ENCODE measurements at places on chromosomes 13 and 19.

DNA sequence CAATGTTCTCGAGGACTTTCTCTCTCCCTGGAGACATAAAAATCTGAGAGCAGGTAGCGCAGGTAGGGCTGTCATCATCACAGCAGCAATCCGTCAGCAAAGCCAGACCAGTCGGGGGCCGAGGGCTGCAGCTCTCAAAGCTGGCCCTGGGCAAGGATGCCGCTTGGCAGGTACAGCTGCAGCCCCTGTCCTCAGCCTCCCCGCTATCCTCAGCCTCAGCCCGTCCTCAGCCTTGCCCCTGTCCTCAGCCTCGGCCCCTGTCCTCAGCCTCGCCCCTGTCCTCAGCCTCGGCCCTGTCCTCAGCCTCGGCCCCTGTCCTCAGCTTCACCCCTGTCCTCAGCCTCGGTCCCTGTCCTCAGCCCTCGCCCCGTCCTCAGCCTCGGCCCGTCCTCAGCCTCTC lies 10.9 kb downstream of the C13orf46 start:
- DNase-seq: no peak

- no peak for DNase-seq
These were observed 1544.6 kb downstream of the OLFM4 start for GRCh38 chr13:54573186-54573585.

- no peak for DNase-seq
These were observed 3.7 kb downstream of the GDF15 start for GRCh38 chr19:18389726-18390064.

DNA sequence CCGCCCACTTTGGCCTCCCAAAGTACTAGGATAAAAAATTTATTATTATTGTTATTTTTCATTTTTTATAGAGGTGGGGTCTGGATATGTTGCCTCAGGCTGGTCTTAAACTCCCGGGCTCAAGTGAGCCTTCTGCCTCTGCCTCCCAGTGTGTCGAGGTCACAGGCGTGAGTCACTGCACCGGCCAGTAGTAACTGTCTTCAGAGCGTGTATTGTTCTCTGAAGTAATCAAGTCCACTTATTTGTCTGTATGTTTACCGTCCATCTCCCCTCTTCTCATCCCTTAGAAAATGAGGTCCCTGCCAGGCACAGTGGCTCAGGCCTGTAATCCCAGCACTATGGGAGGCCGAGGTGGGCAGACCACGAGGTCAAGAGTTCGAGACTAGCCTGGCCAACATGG lies 18.2 kb upstream of the SULT2B1 start:
- DNase-seq: no peak

- DNase-seq: no peak
These were observed 52.4 kb upstream of the SPATA13 start for GRCh38 chr13:24107955-24108614.

- DNase-seq: peak; percentile 30
These were observed 7.8 kb downstream of the PROZ start for GRCh38 chr13:113166266-113166665.

GRCh38 chr19:23440791-23441190 lies 45.5 kb upstream of the ZNF91 start:
- DNase-seq: peak; percentile 42

GRCh38 chr13:24737042-24737441 lies 26.9 kb upstream of the RNF17 start:
- DNase-seq: no peak

GRCh38 chr13:66830940-66831716 lies 399.0 kb downstream of the PCDH9 start:
- no peak for DNase-seq

DNA sequence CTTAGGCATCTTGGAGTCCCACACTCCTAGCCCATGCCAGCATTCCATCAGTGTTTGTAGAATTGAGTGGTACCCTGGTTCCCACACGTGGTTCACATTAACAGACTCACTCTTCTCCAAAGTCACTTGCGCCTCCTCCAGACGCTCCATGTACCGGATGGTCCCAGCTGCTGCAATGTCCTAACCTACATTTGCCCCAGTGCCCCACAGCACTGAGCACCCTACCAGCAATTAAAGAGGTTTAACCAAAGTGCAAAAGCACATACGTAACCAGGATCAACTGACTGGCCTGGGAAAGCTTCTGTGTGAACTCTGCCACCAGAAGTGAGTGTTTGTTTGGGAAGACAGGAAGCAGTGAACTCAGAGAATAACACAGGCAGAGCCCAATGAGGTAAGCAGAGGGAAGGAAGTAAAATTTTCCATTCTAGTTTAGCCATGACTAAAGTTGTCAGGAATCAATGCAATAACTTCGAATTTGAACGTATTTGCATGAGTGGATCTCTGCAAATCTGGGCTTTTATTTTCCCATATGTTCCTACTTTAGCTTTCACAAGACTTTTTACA lies 7.3 kb upstream of the MEDAG start:
- peak; percentile 15 for DNase-seq

GRCh38 chr13:84812078-84812477 lies 929.8 kb upstream of the SLITRK1 start:
- no peak for DNase-seq

DNA sequence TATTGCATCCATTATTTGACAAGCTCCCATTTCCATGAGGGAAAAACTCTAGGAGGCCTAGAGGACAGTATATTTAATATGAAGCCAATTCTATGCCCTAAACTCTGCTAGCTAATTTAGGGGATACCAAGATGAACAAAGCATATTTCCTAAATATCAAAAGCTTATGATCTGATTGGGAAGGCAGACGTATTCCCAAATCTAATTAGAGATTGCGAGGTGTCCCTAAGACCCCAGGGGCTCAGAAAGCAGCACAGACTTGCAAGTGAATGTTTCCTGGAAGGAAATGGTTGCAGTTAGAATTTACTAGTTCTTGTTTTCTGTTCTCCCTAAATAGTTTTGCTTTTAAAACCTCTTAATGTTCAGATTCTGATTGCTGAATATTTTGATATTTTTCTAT lies 30.7 kb downstream of the NDFIP2 start:
- no peak for DNase-seq

DNA sequence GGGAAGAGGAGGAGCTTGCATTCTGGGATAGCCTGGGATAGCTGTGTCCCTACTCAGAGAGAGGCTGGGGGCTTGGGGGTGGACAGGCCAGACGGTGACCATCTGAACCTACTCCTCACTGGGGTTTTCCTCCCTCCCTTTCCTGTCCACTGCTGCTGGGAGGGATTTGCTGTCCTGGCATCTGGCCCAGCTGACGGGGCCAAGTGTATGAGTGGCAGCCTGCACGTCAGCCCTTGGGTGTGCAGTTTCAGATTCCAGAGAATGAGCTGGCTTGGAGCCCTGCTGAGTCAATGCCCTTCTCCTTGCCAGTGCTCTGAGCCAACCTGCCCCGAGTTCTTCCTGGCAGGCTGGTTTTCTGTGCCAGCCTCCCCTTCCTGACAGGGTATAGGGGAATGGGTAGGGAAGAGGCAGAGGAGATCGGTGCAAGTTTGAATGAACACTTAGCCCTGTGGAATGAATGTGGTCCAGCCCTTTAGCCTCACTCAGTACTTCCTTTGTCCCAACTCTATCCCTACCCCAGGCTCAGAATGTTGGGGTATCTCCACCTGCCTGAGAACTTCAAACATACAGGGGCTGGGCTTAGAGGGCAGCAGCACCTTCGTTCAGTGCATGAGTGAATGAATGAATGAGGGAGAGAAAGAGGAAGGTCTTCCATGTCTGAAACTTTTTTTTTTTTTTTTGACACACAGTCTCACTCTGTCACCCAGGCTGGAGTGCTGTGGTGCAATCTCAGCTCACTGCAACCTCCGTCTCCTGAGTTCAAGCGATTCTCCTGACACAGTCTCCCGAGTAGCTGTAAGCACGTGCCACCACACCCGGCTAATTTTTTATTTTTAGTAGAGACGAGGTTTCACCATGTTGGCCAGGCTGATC lies 1.8 kb upstream of the ANGPTL4 start:
- peak; percentile 82 for DNase-seq

GRCh38 chr13:110340812-110341444 lies 33.8 kb downstream of the COL4A2 start:
- DNase-seq: peak; percentile 87

DNA sequence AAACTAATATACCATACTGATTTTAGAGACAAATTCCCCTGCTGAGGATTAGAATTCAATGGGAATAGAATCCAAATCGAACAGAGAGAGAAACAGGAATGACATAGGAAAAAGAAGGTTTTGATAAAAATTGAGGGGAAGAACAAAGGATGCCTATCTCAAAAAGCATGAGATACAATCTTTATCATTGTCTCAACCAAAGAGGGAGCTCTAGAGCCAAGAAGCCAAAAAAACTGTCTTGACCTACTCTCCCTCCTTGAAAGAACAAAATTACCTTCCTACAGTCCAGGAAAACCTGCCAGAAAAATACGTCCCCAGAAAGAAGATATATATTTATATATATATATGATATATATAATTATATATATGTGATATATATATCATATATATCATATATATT lies 39.2 kb upstream of the MIR17HG start:
- DNase-seq: no peak

DNA sequence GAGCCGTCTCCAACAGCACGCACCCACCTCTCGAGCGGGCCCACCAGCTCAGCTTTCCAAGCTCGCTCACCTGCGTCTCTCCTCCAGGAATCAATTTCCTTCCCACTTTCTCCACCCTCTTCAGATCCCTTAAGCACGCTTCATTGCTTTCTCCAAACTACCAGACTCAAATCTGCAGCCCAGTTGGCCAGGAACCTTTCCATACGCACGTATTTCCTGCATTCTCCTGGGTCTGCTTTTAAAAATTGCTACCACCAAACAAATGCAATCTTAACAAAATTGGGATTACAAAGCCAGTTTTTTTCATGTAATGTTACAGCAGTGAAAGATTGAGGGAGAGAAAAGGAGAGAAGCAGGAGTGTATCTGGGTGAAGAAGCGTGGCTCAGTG lies 1.5 kb downstream of the ENOX1 start:
- DNase-seq: no peak

DNA sequence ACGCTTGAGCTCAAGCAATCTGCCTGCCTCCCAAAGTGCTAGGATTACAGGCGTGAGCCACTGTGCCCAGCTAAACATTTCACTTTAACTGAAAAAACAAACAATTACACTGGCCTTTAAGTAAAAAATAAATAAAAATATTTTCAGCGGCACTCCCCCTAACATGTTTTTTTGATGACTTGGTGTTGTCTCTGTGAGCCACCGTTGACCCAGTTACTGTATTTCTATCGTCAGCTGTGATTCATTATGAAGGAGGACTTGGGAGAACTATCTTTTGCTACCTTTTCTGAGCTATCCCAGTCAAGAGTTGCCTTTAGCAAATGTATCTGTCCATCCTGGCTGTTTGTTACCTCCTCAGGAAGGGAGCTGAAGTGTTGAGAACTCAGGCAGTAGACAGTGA lies 18.5 kb upstream of the C19orf33 start:
- no peak for DNase-seq

GRCh38 chr19:40976134-40976533 lies 14.9 kb upstream of the CYP2B6 start:
- no peak for DNase-seq

DNA sequence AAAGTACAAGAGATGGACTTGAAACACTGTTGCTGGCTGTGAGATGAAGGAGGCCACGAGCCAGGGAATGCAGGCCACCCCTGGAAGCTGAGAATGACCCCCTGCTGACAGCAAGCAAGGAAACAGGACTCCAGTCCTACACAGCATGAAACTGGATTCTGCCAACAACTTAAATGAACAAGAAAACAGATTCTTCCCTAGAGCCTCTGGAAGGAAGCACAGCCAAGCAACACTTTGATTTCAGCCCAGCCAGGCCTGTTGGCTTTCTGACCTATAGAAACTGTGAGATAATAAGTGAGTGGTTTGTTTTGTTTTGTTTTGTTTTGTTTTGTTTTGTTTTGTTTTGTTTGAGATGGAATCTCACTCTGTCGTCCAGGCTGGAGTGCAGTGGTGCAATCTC lies 105.3 kb upstream of the CACNA1A start:
- no peak for DNase-seq

GRCh38 chr19:40348961-40349507 lies 539 bp downstream of the PLD3 start:
- DNase-seq: peak; percentile 18

GRCh38 chr19:34224996-34225658 lies 29.2 kb upstream of the GARRE1 start:
- no peak for DNase-seq

GRCh38 chr13:35039012-35039411 lies 96.9 kb downstream of the NBEA start:
- no peak for DNase-seq

DNA sequence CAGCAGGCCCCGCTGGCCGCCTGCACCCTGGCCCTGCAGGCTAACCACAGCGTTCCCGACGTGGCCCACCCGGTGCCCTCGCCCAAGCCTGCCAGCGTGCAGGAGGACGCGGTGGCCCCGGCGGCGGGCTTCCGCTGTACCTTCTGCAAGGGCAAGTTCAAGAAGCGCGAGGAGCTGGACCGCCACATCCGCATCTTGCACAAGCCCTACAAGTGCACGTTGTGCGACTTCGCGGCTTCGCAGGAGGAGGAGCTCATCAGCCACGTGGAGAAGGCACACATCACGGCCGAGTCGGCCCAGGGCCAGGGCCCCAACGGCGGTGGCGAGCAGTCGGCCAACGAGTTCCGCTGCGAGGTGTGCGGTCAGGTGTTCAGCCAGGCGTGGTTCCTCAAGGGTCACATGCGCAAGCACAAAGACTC lies 72.1 kb downstream of the ZNF536 start:
- no peak for DNase-seq

DNA sequence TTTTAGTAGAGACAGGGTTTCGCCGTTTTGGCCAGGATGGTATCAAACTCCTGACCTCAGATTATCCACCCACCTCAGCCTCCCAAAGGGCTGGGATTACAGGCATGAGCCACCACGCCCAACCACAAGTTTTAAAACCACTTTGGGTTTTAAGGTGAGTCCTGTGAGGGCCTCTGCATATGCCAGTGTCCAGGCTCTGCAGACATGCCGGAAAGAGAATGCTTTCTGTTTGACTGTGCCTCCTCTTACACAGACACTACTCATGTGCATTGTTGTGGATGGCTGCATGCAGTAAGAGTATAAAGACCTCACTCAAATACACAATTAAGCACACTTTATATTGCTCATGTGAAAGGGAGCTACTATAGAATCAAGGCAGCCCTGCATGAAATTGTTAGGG lies 20.8 kb upstream of the SLC25A30 start:
- no peak for DNase-seq

DNA sequence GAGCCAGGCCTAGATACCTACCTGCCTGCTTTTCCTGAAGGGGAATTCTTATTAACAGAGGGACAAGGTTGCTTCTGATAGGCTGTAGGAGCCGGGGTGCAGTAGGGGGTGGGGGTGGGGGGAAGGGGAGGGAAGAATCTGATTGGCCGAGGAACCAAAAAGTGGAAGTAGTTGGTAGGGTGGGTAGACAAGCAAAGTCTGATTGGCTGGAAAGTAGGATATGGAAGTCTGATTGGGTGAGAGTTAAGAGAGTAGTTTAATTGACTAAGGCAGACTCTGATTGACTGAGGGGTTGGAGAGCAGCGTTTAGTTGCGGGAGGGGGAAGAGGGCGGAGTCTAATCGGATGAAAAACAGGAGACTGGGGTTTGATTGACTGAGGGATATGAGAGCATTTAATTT lies 9.4 kb upstream of the CYP4F22 start:
- DNase-seq: no peak

DNA sequence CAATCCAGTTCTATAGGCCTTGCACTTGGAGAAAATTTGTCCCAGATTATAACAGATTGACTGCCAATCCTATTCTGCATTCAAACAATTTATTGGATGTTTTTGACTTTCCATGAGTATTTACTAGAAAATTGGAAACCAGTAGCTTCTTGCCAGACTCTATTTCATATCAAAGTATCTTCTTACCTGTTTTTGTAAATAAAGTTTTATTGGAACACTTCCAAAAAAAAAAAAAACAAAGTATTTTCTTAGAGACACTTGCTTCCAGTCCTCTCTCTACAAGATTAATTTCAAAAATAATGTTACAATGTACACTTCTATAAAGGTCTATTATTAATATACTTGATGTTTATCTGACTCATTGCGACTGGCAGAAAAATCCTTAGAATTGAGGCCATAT lies 209.2 kb upstream of the PCDH9 start:
- DNase-seq: no peak

Measured in activated CD4-positive, alpha-beta T cell treated with anti-CD3 and anti-CD28 coated beads for 36 hours (primary cell).